ENCODE measurements at places on chromosomes 3 and 15. TPM values are rescaled to one million over a fixed set of nuclear protein-coding genes. Genes with fewer than 3 reads are reported as not detected.

DNA sequence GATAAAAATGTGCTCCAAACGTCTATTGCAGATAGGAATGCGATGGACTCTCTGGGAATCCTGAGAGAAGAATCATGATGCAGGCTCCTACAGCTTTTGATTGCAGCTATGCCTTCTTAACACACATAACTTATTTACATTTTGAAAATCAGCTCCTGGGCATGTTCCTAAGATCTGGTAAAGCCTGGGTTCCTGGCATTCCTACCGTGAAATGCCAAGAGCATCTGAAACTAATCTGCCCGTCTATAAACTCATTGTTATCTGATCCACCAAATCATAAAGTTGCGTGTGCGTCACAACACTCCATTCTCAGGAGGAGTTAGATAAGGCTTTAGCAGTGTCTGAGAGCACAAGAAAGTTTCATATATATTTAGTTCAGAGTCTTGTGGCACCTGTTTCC is 79.0 kb upstream of the VGLL3 start:
- no peak for DNase-seq

The UBE2E2 gene
- total RNA-seq: 11.5 TPM

DNA sequence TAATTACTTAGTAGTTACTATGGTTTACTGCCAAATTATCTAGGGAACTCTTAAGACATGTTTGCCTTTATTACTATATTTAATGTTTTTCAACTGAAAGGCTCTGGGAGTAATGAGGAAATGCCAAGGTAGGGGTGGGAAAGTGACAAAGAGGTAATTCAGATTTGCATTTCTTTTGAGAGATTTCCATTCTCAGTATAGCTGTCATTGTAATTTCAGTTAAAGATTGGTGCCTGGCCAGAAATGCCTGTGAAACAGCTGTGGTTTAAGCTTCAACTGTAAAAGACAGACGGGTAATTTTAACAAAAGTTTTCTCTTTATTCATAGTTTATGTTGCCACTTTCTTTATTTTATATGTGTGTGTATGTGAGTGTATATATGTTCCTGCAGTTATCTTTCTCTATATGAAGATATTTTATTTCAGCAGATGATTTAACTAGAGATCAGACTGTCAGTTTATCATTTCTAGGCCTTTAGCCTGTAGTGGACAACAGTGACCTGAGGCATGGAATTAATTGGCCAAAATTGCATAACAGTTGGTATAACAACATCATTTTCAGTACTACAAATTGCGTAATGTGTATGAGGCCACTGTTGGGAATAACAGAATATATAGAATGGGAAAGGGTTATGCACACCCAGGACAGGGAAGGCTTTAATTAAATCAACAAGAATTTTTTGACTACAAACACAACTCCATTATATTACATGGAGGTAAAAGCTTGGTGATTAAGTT is 119.0 kb downstream of the BBX start:
- DNase-seq: no peak

DNA sequence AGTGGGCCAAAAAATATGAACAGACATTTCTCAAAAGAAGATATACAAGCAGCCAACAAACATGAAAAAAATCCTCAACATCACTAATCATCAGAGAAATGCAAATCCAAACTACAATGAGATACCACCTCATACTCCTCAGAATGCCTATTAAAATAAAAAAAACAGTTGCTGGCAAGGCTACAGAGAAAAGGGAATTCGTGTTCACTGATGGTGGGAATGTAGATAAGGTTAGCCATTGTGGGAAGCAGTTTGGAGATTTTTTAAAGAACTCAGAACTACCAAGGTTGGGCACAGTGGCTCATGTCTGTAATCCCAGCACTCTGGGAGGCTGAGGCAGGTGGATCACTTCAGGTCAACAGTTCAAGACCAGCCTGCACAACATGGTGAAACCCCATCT is 27.8 kb upstream of the C15orf40 start:
- DNase-seq: no peak

DNA sequence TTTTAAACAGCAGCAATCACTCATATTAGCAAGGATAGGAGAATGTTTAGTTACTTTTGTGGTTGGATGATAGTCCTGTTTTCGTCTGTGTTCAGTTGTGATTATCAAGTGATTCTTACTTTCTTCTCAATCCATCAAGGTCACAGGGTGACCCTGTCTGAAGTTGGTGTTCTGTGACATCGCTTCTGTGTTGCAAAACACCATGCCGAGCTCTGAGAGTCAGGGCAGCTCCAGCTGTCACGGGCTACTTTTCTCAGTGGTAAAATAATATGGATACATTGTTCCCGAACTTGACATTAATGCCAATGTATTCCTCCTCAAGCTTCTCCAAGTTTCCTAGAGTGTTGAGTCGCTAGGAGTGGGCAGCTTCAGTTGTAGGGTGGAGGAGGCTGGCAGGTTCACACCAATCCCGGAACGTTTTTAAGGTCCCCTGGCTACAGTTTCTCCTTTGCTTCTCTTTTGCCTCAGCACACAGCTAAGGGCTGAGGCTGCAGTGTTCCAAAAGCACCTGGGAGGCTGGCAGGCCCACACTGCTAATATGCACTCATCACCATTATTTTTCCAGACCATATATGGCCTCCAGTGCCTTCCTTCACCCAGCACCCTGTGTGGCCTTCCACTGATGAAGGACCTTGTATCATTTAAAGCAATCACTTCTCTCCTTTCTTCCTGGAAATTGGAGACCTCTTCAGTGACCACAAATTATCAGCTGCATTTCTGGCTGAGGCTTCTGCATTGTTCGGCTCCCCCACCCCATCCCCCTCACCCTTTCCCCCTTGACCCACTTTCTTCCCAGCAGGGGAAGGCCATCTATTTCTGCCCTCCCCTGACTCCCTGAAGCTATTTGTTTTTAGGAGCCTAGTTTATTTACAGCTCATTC is 25.8 kb downstream of the COLQ start:
- no peak for DNase-seq

The HGD gene
- 0.49 TPM for total RNA-seq

GRCh38 chr3:98213276-98213675 is 46.8 kb downstream of the OR5H15 start:
- DNase-seq: no peak

DNA sequence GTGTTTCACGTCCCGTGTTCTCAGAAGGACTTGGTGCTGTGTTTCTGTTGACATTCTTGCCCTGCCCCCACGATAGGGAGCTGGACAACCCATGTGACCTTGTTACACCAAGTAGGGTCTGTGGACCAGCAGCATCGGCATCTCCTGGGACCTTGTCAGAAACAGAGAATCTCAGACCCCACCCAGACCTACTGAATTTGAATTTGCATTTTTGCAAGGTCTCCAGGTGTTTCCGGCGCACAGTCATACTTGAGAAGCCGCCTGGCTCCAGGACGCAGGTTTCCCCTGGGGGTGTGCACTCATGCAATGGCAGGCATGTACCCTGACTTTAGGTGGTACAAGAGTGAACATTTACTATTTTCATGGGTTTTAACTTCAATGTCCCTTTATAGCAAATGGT is 117.9 kb downstream of the TLE3 start:
- no peak for DNase-seq

- DNase-seq: no peak
Observed at GRCh38 chr3:33173103-33173502, 45.5 kb downstream of the SUSD5 start.

GRCh38 chr3:35651851-35652250 is 12.5 kb downstream of the ARPP21 start:
- no peak for DNase-seq

GRCh38 chr3:113698956-113699355 is 2.5 kb upstream of the USF3 start:
- no peak for DNase-seq

DNA sequence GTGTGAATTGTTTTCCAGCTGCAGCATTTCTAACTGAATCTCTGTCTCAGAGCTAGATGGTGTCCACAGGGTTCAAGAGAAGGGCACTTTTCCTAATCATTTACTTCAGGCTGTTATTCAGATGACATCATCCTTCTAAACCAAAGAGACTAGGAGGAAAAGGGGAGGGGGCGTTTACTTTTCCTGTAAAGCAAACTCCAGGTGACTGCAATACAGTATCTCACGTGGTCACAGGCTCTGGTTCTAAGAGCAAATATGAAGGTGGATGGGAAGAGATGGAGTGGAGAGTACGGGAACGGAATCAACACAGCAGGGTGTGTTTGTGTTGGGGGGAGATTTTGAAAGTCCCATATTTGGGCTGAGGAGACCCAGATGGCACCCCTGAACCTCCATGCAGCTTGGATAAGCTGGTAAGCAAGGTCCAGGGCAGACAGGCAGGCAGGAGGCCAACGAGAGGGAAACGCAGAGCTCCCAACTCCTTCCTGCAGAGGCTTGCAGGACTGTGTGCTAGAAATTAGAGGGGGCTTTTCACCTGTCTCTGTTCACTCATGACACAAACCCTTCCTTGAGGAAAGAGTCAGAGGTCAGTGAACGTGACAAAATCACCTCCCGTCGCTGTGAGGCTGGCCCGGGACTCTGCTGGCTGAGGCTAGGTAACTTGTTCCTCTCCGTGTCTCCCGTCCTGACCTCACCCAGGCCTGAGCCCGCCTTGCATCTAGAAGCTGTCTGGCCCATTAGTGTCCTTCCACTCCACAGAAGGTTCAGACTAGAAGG is 151.2 kb downstream of the OPA1 start:
- no peak for DNase-seq

- DNase-seq: no peak
Observed at GRCh38 chr3:108472001-108472591, 38.3 kb downstream of the MYH15 start.

DNA sequence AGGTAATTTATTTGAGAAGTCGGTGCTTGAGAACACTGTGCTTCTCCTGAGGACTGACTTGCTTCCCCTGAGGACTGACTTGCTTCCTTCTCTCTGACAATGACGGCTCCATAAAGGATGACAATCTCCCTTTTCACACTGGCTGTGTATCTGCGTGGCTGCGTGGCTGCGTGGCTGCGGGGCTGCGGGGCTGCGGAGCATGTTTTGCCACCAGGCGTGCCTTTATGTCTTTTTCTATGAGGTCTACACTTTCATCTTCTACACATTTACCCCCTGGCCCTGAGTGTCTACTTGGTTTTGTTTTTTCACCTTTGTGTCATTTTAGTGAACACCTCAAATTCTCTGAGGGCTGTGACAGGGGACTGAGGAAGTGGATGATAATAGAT is 89.9 kb downstream of the XXYLT1 start:
- no peak for DNase-seq

GRCh38 chr3:189631409-189631808 is 220 bp downstream of the TP63 start:
- DNase-seq: no peak

The ILDR1 gene
- not detected for total RNA-seq

- no peak for DNase-seq
Observed at GRCh38 chr3:185151964-185152409, 873 bp downstream of the C3orf70 start.

- no peak for DNase-seq
Observed at GRCh38 chr3:14478956-14479550, 61.1 kb downstream of the GRIP2 start.

GRCh38 chr3:170768334-170768801 is 101.6 kb downstream of the RPL22L1 start:
- DNase-seq: no peak

GRCh38 chr15:66830358-66830757 is 128.3 kb downstream of the SMAD6 start:
- DNase-seq: no peak

GRCh38 chr3:47476330-47476626 is 537 bp upstream of the SCAP start:
- no peak for DNase-seq

- no peak for DNase-seq
Observed at GRCh38 chr3:14646589-14647413, 4.8 kb upstream of the CCDC174 start.

The FAM81A gene
- 0.40 TPM for total RNA-seq

GRCh38 chr3:119356646-119357045 is 62.5 kb downstream of the ARHGAP31 start:
- DNase-seq: no peak

- no peak for DNase-seq
Observed at GRCh38 chr3:15316998-15317435, 15.4 kb downstream of the SH3BP5 start.

DNA sequence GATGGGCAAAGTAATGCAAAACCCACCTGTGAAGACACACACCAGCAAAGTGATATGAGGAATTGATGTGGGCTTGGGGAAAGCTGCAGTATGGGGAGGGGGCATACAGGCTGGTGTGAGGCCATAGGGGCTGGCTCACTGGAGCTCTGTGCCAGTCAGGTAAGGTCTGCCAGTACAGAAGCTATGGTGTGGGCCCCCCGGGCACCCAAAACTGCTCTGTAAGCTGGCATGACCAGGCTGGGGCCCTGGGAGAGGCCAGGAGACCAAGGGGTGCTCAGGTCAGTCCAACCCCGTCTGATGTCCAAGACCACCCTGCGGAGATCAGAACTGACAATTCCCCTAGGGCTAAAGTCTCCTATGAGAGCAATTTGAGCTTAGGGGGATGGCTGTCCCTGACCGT is 163.1 kb downstream of the KCNMB2 start:
- DNase-seq: no peak

The COMMD2 gene
- total RNA-seq: 44.5 TPM

- no peak for DNase-seq
Observed at GRCh38 chr3:44923632-44924456, 49.4 kb downstream of the TGM4 start.

The FAM107A gene
- total RNA-seq: not detected

The PIF1 gene
- 1.5 TPM for total RNA-seq

DNA sequence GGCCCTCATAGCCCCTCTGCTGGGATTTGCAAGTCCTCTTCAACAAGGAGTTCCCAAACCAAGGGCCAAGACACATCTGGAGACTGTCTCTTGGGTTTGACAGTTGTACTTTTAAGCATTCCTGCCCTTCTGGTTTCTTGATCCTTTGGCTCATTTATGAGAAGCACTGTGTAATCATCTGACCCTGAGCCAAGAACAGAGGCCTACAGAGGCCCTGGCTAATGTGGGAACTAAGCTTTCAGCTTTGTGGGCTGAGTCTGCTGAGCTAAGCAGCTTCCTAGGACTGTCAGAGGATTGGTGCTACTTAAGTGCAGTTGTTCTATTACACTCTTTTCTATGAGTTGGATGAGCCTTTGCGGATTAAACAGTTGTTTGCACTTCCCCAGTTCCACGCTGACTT is 178.3 kb downstream of the KBTBD8 start:
- DNase-seq: no peak

The ST3GAL6 gene
- 0.24 TPM for total RNA-seq

The JMJD7 gene
- 11.7 TPM for total RNA-seq

GRCh38 chr15:39079296-39079847 is 501.5 kb upstream of the THBS1 start:
- DNase-seq: no peak

- DNase-seq: no peak
Observed at GRCh38 chr3:197820550-197821335, 29.7 kb downstream of the LRCH3 start.

GRCh38 chr15:45180648-45181436 is 6.9 kb downstream of the SHF start:
- no peak for DNase-seq

- no peak for DNase-seq
Observed at GRCh38 chr15:47390208-47390765, 327.0 kb upstream of the SEMA6D start.

The EXD1 gene
- not detected for total RNA-seq

The CD200 gene
- total RNA-seq: 109 TPM

- DNase-seq: no peak
Observed at GRCh38 chr3:138477801-138478200, 43.4 kb downstream of the ESYT3 start.

The CFAP100 gene
- not detected for total RNA-seq

The STRIT1 gene
- not detected for total RNA-seq

- DNase-seq: no peak
Observed at GRCh38 chr15:70799667-70800450, 36.5 kb upstream of the UACA start.

- DNase-seq: no peak
Observed at GRCh38 chr3:72452745-72453144, 395.5 kb downstream of the SHQ1 start.

Data from activated T-cell treated with anti-CD3 and anti-CD28 coated beads, Interleukin-2, amount 50 U/mL, for 4 hours (primary cell).